ENCODE measurements at places on chromosomes 5 and 9. TPM values are rescaled to one million over a fixed set of nuclear protein-coding genes. Genes with fewer than 3 reads are reported as not detected.

DNA sequence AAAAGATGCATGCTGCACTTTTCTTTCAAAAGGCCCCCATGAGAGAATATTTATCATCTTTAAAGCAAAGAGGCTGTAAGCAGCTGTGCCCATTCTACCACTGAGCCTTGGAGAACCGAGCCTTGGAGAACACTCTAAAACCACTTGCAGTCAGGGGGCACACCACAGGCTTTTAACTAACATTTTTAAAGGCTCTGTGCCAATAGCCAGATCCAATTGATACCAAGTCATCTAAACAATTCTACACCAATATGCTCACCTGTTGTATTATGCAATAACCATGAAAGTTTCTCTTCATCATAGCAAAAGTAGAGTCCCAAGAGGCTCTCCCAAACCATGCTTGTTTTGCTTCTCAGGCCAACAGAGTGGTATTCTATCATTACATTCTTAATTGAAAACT is 1090.5 kb upstream of the SEMA6A start:
- no peak for DNase-seq

- DNase-seq = no peak
These were observed 117.4 kb downstream of the RGS3 start for GRCh38 chr9:113580954-113581311.

DNA sequence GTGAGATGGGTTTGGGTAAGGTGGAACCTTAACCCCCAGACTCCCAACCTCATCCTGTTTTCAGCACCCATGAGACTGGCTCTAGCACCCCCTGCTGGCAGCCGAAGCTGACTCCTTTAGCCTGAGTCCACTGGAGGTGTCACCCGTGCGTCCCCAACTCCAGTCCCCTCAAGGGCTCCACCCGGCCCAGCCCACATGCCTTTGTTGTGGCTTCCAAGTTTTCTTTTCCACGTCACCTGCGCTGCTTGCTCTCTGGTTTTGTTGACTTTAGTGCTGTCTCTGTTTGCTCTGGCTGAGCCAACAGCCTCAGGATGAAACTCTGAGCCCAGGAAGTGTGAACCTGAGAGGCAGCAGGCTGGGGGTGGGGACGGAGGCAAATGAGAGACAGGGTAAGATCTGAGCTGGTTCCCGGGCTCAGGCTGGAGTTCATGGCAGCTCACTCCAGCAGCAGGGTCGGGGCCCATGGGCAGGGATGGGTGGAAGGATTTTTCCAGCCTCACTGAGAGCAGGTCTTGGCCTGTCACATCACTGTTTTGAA is 13.2 kb upstream of the AQP7 start:
- DNase-seq = no peak

GRCh38 chr5:163997965-163998364 is 492.5 kb downstream of the MAT2B start:
- no peak for DNase-seq

DNA sequence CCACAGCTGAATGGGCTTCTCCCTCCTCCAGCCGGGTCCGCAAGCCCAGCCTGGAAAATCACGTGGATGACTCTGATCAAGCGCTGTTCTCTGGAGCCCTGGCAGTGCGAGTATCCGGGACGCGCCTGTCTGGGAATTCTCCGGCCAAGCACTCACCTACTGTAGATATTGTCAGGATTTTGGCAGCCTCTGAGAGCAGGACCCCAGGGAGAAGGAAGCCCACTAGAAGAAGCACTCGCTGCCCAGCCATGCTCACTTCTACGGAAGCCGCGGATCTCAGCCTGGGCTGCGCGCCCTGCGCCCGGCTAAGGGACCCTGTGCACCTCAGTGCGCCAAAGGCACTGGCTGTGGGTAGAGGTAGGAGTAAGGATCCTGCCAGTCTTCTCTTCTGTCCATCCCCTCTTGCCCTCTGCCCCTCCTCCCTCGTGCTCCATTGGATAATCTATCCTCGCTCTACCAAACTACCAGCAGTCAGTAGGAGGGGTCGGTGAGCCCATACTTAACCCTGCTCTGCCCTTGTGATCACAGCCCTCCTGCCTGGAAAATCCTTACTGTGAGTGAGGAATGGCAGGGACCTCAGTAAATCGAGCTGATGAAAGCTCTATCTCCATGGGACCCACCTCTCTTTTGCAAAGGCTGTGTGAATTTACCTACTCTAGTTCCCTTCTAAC is at the start of gene UGT3A2:
UGT3A2 (minus strand) TSS at position 343 of the 671 bp plus-strand sequence; CDS start at position 250, 93 bp downstream.
- DNase-seq = no peak

GRCh38 chr9:94821098-94821887 is 94.8 kb downstream of the AOPEP start:
- no peak for DNase-seq

DNA sequence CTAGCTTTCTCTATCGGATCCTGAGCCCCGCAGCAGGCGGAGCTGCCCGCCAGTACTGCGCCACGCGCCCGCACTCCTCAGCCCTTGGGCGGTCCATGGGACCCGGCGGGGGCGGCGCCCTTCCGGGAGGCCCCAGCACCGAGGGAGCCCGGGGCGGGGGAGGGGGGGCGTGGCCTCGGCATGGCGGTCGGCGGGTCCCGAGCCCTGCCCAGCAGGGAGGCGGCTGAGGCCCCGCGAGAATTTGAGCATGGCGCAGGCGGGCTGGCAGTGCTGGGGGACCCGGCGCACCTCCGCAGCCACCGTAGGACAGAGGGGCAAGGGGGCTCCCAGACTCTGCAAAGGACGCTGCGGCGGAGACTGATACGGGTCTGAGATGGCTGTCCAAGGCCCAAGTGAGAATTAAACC is 6.8 kb downstream of the ZDHHC11B start:
- DNase-seq = no peak

- DNase-seq = no peak
These were observed 70.0 kb downstream of the EXOSC2 start for GRCh38 chr9:130763331-130764171.

DNA sequence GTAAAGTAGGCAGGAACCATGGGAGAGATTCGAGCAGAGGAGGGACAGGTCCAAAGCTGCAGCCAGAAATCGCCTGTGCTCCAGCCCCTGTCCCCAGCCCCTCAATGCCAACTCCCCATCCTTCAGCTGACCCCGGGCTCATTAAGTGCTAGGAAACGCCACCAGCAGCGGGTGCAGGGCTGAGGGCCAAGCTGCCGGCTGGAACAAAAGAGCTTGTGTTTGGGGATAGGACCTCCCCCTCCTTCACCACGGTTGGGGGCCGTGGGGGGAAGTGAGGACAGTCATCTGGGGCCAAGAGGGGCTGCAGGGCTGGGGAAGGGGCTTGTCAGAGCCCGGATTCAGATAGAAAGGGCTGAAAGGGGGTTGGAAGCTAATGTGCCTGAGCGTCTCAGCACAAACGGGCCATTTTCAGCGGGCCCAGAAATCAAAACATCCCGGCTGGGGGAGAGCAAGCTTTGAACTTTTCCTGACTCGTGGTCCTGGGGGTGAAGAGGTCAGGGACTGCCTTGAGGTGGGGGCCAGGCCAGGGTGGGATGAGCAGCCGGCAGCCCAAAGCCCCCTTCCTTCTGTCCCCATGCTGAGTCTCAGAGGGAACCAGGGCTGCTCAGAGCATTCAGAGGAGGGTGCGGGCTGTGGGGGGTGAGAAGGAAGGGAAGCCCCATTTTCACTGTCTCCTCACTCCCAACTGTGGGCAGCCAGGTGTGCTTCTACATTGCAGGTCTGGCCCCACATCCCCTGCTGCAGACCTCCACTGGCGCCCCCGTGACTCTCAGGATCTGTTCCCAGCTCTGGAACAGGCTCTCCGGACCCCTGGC is 69.4 kb upstream of the DAB2IP start:
- peak; percentile 58 for DNase-seq

GRCh38 chr5:65391591-65391990 is 90.1 kb downstream of the ADAMTS6 start:
- no peak for DNase-seq

- DNase-seq = no peak
These were observed 115.6 kb upstream of the RETREG1 start for GRCh38 chr5:16732356-16732755.

- DNase-seq = no peak
These were observed 115.8 kb upstream of the OTULINL start for GRCh38 chr5:14465776-14466175.

DNA sequence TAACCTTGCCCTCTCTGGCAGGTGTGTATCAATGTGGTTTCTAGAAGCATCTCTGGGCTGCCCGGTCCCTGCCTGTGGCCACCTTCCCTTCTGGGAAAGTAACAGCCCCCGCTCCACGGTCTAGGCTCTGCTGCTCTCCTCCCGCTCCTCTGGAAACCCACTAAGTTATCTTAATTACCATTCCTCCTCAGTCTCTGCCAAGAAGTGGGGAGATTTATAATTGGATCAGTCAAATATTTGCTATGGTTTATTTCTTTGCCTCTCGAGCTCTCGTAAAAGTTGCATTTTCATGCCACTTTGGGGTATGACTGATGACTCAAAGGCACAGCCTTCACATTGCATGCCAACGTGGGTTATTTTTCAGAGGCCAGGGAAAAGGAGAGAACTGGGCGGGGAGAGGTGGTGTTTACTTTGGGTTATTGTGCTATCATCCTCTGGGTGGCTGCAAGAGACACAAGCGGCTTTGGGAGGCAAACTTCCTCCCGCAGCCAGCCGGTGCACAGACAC is 205.3 kb upstream of the WWC1 start:
- no peak for DNase-seq

- no peak for DNase-seq
These were observed 531.6 kb upstream of the KLF4 start for GRCh38 chr9:108021096-108021710.

GRCh38 chr9:95780751-95781150 is 94.7 kb upstream of the ERCC6L2 start:
- DNase-seq = no peak

- DNase-seq = no peak
These were observed 69.8 kb downstream of the ASTN2 start for GRCh38 chr9:117344892-117345660.

DNA sequence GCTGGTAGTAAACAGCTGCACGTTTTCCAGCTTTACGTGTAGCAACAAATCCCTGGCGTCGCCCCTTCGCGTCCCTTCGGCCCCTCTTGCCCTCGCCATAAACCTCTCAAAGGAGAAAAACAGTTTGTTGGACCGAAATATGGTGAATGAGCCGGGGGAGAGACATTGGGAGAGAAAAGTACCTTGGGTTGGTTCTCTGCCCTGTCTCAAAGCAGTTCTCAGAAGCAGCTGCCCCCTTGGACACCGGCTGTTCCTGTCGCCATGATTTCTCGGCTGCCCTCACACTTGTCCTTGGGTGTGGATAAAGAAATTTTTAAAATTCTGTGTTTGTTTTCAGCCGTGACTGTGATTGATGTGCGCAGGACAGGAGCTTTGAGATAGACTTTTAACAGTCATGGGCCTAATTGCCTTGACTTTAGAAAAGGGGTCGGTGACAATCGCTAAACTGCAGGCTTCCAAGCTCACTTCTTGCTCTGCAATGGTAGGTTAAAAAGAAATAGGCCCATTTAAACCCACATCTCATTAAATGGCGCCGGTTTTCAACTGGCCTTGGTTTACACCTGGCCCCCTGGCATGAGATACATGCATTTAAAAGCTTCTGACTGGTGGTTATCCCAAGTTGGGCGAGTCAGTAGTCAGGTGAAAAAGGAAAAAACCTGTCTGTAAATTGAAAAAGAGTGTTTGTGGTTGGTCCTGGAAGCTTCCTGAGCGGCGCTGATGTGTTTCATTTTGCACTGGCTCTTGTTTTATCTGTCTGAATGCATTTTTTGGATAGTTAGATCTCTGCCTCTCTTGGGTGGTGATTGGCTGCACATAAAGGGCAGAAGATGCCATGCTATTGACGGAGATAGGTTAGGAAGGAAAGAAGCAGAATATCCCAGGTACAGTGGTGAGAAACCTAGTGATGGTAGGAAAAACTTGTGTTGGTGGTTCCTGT is 983 bp downstream of the RCL1 start:
- no peak for DNase-seq

DNA sequence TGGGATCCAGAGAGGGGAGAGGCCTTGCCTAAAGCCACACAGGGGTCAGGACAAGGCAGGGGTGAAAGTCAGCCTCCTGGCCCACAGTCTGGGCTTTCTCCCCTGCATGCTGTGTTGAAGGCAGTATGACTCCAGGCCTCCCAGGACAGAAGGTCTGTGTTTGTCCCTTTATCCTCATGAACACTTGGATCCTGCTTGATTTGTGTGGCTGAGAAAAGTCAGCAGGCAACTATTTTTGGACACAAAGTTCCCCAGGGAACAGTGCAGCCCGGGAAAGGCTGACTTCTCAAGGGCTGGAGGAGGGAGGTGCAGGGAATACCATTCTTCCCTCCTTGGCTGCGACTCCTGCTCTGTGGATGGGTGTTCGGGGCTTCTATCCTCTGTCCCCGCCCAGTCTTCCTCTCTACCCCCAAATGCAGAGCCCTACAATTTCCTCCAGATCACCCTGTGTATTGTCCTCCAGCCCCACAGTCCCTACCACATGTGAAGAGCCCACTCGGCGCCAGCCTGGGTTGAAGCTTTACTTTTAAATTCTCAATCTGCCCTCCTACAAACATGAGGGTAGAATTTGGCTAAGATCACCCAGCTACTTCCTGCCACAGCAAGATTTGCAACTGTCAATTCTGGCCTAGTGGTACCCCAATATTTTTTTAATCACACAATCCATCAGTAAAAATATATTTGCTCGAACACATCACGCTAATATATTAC is 4.1 kb downstream of the AKNA start:
- DNase-seq = no peak

Gene GABRP
- not detected for total RNA-seq

Gene GABBR2
- total RNA-seq = 39.9 TPM

Gene TMEM171
- total RNA-seq = 0.41 TPM

Gene ST8SIA4
- 76.2 TPM for total RNA-seq

Gene CDC20B
- not detected for total RNA-seq

Gene NINJ1
- 2.9 TPM for total RNA-seq

Gene PCDHA10
- 10.6 TPM for total RNA-seq

Gene ARHGEF37
- total RNA-seq = 1.2 TPM

Gene SH3RF2
- under 0.01 TPM for total RNA-seq

Gene HSDL2
- 11.0 TPM for total RNA-seq

Gene PDE6A
- total RNA-seq = not detected

All from frontal cortex (tissue), 4 donors.